ENCODE measurements at places on chromosomes 13 and 19.
A peak's percentile ranks its signal among the peaks of the same experiment; 100 is the strongest.

GRCh38 chr19:9862938-9863337 lies 27.8 kb downstream of the PIN1 start:
- no peak for DNase-seq

GRCh38 chr19:480016-480855 lies 16.1 kb upstream of the MADCAM1 start:
- peak; percentile 72 for DNase-seq

DNA sequence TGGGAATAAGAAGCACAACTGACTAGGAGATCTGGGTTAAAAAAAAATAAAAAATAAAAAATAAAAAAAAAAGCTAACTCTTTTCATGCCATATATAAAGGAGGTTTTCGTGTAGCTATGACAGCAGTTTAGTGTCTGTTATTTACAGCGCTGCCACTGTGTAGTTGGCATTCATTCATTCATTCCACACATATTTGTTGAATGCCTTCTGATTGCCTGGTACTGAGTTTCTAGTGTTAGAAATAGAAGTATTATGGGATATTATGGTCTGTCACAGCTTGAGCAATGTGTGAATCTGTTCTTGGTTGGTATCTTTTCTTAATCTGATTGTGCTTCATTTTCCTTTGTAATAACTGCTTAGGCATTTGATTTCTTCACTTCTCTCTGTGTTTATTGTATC lies 237.4 kb downstream of the NBEA start:
- no peak for DNase-seq

GRCh38 chr19:876089-876488 lies 16.6 kb downstream of the CFD start:
- DNase-seq = no peak

GRCh38 chr13:39915418-39915817 lies 260.0 kb downstream of the COG6 start:
- DNase-seq = no peak

DNA sequence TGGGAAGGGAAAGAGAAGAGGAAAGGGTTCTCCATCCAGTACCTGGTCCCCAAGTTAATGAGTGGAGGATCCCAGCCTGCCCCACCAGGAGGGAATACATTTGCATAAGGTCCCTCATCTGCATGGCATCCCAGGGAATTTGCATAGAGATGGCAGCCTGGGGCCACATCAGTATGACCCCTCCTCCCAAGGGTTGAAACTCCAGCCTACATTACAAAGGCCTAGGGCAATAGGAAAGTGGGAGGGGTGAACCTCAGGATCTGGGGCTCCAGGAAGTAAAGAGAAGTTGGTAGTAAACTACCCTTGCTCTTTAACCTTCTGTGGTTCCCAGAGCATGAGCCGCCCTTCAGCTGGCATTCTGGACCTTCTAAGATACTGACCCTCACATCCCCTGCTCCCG lies 6.8 kb upstream of the NECTIN2 start:
- no peak for DNase-seq

- no peak for DNase-seq
Measured at GRCh38 chr13:93814658-93815057, 588.1 kb downstream of the GPC6 start.

DNA sequence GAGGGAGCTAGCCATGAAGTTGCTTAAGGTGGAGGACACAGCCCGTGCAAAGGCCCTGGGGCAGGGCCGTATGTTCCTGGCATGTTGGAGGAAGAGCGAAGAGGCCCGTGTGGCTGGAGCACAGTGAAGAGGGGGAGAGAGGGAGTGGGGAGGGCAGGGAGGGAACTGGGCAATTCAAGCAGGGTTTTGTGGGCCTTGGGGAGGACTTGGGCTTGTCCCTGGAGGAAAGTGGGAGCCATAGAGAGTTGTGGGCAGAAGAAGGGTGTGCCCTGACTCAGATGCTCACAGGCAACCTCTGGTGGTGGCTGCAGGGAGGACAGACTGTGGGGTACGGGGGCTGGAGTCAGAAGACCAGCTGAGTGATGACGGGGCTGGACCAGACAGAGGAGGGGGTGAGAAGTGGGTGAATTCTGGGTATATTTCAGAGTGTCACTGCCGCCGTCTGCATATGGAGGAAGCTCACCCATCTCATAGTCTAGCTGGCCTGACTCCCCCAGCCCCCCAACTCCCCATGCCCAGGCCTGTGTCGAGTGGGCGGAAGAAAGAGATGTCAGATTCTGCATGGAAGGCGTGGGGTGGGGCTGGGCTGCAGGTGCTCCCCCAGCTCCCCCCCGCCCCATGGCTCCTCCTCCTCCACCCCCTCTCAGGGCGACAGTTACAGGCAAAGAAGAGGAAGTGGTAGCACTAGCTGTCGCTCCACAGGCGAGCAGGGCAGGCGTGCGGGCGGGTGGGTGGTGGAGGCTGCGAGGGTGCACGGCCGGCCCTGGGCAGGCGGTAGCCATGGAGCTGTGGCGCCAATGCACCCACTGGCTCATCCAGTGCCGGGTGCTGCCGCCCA lies at the start of gene VAV1:
Gene VAV1, plus strand, starts transcription at position 681 of the 838 bp plus-strand sequence. Its CDS starts 100 bp downstream, at position 781.
- DNase-seq = peak; percentile 48

DNA sequence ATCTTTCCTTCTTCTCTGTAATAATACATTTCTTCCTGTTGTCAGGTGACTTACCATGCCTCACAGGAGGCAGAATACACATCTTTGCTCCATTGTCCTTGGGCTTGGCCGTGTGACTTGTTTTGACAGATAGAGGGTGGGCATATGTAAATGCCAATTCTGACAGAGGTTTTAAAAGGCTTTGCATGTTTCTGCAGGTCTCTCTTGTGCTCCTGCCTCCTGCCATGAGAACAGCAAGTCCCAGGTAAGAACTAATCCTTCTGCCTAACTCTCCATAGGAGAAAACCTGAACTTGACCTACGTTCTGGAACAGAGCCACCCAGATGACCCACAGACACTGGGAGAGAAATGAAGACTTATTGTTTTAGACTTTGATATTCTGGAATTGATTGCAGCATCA lies 88.7 kb upstream of the TNFSF11 start:
- no peak for DNase-seq

DNA sequence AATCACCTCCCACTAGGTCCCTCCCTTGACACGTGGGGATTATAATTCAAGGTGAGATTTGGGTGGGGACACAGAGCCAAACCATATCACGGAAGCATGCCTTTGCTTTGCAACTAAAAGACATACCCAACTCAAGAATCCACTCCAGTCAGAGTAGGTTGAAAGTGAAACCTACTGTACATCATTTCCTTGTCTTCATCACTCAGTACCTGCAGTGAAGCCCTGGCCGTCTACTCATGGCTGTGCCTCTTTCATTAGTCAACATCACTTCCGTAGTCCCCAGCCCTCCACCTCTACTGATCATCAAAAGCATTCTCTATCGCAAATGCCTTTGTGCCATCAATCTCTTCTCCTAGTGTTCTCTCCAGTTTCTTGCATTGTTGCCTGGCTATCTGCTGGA lies 343.1 kb upstream of the ARGLU1 start:
- no peak for DNase-seq

DNA sequence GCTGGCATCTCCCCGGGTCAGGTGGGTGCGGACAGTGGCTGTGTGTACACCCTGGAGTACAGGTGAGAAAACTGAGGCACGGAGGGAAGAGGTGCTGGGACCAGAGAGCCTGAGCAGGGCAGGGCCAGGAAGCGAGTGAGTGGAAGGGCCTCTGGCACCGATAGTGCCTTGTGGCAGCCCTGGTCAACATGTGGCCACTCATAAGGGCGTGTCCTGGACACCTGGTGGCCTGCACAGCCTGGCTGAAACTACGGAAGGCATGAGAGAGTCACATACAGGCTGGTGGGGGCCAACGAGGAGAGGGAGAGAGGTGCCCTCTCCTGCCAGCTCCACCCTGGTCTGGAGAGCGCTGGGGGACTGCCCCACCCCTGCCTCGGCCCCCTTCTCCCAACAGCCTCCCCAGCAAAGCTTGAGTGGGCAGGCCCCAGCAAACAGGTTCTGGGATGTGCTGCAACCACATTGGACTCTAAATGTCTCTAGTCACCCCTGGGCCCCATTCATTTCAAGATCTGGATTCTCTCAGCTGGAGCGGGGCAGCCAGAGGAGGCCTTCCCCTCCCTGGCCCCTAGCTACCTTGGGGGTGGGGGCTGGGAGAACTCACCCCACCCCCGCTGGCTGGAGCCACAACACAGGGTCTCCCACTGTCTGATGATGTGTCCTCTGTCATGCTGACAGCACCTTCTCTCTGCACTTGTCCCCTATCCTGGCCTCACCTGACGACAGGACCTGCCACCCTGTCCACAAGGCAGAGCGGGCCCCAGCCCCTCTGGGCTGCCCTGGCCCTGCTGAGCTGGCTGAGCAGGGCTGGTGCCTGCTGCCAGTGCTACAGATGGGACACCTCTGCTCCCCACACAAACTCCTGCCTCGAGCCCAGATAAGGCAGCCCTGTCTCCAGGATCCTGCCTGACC lies 5.8 kb downstream of the CBARP start:
- no peak for DNase-seq

DNA sequence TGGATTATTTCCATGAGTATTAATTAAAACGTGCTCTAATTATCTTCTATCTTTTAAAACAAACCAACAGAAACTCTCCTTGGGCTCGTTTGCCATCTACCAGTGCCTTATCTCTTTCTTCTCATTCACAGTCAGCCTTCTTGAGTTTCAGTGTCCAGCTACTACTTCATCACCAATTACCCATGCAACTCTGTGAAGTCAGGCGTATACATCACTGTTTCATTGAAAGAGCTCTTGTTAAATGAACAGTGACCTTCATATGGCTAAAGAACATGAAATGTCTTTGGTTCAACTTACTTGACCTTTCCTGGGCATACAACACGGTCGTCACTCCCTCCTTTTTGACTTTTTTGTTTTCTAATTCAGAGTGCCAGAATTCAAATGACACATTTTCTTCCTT lies 5.2 kb upstream of the IFT88 start:
- no peak for DNase-seq

DNA sequence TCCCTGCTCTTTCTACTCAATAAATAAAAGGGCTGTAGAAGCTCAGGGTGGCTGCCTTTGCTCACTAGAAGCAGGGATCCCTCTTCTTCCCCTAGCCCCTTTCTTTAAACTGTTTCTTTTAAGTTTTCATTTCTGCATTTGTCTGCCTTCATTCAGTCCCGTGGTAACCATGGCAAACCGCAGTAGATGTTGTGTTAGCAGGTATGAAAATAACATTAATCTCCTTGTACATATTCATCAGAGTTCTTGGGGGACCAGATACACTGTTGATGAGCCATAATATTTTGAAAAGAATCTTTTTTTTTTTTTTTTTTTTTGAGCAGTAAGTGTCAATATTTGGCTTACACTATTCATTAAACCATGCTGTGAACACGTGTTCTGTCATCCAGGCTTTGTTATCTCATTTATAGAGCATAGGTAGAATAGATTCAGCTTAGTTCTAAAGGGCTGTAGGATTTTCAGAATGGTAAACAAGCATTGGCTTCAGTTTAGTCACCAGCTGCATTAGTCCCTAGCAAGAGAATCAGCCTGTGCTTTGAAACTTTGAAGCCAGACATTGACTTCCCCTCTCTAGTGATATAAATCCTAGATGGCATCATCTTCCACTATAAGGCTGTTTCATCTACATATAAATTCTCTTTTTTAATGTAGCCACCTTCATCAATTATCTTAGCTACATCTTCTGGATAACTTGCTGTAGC lies 59.4 kb upstream of the SPRY2 start:
- no peak for DNase-seq

DNA sequence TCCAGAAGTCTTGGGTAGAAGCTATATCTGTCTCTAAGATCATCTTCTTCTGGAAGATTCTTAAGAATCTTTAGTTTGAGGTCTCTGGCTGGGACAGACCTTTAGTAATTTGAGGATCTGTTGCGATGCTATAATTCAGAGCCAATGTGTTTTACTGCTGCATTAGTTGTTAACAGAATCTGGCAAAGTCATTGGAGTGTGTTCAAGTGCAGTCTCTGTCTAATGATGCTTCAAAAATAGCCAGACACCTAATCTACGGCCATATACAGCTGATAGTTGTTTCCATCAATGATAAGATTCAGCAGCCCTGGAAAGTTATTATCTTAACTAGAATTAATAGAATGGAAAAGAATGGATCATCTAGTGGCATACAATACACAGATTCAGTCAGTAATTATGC lies 72.6 kb downstream of the CDK8 start:
- no peak for DNase-seq

GRCh38 chr19:372306-372890 lies 27.8 kb upstream of the MIER2 start:
- DNase-seq = peak; percentile 20

DNA sequence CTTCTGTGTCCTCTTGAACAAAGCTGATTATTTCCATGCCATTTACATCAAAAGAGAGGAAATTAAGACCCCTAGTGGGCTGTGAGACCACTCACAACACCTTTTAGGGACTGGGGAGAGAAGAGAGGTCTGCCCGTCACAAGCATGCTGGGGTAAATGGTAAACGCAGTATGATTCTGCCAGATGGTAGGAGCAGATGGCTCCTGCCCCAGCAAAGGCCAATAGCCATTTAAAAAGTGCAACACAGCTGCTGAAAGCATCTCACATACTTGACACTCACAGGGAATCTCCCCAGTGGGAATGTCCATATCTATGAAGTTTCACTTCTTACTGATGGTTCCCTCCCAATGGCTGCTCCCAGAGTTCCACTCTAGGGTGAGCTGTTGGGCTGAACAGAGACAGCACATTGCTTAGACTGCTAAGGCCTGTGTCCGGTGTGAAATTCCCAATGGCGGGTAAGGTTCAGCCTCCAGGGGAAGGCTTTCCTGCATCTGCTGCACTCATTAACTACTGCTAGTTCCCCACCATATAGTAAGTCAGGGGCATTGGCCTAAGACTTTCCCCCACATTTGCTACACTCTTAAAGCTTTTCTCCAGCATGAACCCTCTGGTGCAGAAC lies 7.4 kb downstream of the ZNF671 start:
- DNase-seq = no peak

DNA sequence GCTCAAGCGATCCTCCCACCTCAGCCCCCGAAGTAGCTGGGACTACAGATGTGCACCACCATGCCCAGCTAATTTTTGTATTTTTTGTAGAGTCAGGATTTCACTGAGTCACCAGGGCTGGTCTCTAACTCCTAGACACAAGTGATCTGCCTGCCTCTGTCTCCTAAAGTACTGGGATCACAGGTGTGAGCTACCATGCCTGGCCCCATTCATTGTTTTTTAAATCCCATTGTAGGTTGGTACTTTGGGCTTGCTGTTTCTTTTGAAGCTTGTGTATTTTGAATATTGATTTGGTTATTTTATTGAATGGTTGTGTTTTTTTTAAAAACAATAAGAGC lies 26.7 kb downstream of the ZMYM2 start:
- no peak for DNase-seq

DNA sequence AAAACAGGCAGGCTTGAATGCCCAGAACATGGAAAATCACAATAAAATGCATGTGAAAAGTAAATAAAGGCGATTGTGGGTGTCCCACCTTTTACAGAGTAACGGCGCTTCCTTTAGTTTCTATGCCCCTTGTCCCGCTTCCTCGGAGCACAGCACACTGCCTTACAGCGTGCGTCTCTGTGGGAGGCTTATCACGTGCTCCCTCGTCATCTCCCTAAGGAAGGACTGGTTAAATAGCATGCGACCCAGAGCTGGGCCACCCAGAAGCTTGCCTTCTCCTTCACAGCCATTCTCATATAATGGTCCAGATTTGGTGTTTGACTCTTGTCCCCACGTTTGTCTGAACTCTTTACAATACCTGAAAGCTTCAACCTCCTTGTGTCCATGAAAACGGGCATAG lies 56.6 kb downstream of the LIG4 start:
- DNase-seq = no peak

GRCh38 chr19:49155005-49155819 lies at the start of gene HRC:
HRC (minus strand) TSS chr19:49155396; CDS start chr19:49155237, 159 bp downstream.
- DNase-seq = no peak
